Suprapubic skin (tissue), 4 donors: ENCODE measurements at places on chromosomes 2 and 18.

- no peak for DNase-seq
Measured at GRCh38 chr2:173075056-173075780, 428 bp upstream of the MAP3K20 start.

DNA sequence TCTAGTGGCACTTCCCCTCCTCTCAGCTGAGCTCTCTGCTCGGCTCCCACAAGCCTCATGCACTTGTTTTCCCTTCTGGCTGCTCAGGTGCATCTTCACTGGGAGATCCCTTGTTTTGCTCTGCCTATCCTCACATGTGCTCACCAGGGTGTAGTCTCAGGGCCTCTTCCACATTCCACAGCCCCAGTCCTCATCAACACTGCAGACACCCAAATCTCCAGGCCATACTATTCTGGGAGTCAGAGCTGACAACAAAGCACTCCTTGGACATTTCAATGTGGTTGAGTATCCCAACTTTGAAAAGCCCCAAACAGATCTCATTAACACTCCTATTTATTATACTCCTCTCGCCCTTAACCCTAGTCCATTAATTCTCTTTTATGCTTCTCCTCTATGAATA, 71.3 kb downstream of the CCDC93 start:
- DNase-seq, result no peak

GRCh38 chr2:144512470-144512869, 7.4 kb downstream of the ZEB2 start:
- no peak for DNase-seq

DNA sequence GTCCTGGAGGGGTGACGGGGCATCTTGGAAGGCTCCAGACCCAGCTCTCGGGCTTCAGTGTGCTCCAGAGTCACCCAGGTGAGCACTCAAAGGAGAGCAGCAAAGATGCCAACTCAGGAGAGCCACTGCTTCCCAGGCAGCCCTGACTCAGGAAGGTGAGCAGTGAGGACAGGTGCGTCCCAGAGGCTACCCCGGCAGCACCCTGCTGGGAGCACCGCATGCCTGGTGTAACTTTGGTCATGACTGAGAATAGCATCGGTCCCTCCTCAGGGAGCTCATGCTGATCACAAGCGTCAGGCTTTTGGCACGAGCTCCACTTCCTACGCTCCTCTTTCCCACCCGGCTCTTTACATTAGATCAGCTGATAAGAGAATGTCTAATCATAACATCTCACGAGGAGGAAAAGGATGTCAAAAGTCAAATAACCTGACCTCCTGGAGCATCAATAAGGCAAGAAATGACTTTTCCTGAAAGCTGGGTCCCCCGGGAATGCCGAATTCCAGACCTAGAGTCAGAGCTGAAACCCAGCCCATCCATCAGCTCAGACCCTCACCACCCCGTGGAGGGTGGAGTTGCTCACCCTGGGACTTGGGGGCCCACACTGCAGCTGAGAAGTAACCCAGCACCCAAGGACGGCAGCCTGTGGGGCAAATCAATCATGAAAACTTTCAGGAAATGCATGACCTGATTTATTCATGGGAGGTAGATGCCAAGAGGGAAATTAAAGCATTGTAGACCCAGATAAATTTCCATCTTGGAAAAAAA, 248.8 kb downstream of the ACKR3 start:
- no peak for DNase-seq

DNA sequence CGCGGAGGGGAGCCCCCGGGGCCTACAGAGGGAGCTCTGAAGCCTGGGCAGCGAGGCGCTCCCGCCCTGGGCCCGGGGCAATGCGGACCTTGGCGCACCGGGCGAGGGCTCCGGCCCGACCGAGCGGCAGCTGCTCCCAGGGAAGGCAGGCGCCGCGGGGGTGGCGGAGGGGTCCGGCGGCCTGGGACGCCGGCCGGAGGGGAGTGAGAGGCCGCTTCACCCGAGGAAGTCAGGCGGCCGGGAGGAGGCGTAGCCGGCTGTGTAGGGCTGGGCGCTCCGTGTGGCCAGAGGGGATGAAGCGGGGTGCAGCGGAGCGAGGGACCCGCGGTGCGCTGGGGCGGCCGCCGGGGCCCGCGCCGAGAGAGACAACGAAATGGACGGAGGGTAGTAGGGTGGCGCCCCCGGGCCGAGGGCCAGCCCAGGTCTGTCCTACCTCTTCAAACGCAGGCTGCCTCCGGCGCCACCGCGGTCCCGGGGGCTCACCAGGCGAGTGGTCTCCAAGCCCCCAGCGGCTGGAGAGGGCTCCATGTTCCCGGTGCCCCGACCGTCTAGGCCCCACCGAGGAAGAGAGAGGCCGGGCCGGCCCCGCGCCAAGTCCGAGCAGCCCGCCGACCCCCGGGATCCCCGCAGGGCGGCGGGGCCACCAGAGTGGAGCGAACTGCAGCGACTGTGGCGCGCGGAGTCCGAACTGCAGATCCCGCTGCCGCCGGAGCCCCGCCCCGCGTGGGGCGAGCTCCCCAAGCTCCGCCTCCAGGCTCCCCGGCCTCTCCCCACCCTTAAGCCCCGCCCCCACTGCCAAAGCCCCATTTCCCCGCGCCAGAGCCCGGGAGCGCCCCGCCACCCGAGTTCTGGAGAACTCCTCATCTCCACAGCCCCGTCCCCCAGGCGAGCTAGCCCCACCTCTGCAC, at the start of gene SLC30A3:
SLC30A3 (minus strand) TSS at position 669 of the 908 bp plus-strand sequence; CDS start at position 528, 141 bp downstream.
- DNase-seq, result no peak

DNA sequence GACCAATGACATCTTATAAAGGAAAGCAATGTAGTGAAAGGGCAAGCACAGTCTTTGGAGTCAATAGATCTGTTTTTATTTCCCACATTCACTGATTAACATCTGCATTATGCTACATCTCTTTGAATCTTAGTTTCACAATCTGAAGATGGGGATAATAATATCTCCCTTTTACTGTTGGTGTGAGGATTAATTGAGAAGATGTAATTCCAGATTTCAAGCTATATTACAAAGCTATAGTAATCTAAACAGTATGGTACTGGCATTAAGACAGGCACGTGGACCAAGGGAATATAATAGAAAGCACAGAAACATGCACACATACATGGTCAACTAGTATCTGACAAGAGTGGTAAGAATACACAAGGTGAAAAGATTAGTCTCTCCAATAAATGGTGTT, 45.3 kb downstream of the SLC4A5 start:
- no peak for DNase-seq

DNA sequence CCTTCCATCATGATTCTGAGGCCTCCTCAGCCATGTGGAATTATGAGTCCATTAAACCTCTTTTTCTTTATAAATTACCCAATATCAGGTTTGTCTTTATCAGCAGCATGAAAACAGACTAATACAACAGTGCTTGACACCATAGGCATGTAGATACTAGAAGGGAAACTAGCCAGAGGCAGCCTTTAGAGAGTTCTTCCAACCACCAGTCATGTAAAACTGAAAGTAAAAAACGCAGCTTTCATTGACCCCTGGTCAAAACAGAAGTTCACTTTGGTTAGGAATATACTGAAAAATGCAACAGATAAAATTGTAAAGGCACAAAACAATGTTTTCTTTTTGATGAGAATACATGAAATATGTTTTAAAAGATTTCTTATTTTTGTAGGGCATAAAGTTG, 122.8 kb upstream of the L3MBTL4 start:
- DNase-seq, result no peak

DNA sequence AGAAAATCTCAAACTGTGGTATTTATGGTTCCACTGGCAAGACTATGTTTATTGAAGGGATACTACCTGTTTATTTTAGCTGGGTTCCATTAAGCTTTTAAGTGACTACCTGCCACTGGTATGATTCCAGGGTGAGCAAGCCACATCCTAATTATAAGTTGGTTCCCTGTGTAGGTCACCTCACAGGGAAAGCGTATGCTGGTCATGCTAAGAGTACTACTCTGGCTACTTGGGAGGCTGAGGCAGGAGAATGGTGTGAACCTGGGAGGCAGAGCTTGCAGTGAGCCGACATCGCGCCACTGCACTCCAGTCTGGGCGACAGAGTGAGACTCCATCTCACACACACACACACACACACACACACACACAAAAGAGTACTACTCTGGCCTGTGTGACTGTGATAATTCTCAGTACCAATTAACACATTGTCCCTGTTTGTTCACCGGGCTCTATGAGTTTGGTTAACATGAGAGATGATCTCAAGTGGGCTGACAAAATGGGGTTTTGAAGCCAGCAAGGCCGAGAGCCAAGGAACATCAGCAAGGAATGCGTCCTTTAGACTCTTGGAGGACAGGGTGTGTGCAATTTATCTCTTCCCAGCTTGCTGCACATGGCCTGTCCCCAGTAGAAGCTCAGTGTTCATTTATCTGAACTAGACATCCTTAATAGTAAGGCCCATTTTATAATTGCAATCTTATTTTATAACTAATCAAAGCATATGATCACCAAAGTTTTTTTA, 15.2 kb upstream of the ITSN2 start:
- DNase-seq, result no peak

DNA sequence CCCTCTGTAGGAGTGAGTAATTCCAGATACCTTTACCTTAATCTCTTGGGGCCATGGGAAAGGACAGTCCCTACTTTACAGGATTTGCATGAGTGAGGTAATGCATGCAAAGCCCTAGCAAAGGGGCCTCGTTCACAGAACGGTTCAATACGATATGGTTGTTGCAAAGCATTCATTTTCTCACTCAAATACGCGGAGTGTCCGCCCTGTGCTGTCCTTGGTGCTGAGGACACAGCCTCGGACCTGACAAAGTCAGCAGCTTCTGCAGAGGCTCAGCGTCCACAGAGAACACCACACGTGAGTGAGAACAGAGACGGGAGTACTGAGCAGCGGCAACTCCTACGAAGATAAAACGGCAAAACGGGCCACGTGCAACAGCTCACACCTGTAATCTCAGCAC, 125.7 kb downstream of the EIPR1 start:
- no peak for DNase-seq

DNA sequence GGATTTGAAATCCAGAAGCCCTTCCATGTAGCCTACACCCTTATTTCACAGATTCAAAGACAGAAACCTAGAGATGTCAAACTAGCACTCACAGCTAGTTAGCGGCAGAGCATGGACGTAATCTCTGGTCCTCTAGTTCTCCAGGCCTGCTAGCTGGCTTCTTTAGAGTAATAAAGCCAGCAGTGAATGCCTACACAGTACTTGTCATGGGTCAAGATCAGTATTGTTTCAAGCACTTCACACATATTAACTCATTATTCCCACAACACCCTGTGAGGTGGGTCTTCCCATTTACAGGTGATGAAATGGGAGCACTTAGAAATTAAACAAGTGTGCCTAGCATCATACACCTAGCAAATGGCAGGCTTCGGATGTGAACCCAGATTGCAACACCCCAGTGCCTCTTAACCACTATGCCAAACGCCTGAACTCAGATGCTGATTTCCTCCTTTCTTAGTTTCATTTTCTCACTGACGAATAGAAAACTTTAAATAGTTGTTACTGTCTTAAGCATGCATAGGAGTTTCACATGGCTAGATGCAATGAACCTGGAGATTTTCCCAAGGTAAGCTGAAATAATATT, 14.5 kb upstream of the ZBTB14 start:
- no peak for DNase-seq

- no peak for DNase-seq
Measured at GRCh38 chr2:1869987-1870386, 125.7 kb upstream of the PXDN start.

DNA sequence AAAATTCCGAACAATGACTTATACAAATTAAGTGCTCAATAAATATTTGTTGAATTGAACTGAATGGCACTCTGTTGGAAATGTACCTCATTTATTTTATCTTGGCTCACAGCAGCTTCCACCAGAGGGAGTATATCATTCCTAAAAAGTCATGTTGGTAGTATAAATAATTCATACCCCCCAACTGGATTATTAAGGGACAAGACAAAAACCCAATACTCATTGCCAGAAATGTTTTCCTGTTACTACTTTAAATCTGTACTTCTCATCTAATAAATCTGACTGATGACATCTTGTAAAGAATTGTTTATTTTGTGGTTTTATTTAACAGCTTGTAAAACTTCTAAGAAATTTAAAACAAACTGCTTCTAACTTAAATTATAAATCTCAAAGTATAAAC, 163.9 kb downstream of the CDH2 start:
- DNase-seq, result no peak

DNA sequence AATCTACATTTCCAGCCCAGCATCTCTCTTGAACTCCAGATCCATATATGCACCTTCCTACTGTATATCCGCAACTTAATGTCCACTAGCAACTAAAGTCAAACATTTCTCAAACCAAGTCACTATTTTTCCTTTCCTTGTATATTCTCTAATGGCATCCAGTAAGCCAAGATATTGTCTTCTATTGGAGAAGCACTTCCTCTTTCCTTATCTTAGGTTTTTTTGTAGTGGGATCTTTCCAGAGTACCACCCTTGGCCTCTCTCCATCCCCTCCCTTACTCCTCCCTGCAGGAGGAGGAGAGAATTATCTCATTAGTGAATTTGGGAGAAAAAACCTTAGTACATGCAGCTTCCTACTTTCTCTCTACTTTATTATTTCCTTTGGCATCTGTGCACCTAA, 8.7 kb upstream of the DYNC1I2 start:
- DNase-seq, result no peak

GRCh38 chr2:229342376-229342775, 71.3 kb upstream of the PID1 start:
- DNase-seq, result no peak

DNA sequence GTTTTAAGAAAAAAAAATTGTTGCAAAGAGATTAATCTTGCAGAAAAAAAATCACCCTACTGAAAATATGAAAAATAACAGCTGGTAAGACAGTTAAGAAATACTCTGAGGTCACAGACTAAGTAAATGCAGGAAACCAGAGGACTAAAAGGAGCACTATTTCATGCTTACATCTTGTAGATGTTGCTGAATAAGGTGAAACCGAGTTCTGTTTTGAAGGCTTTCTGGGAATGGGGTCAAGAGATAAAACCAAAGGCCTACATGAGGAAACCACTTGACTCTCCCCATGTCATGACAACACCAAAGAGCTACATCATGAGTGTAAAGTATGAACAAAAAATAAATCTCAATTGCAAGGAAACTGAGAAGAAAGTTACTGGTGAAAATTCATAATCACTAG, 197.6 kb downstream of the LRP1B start:
- DNase-seq, result no peak

DNA sequence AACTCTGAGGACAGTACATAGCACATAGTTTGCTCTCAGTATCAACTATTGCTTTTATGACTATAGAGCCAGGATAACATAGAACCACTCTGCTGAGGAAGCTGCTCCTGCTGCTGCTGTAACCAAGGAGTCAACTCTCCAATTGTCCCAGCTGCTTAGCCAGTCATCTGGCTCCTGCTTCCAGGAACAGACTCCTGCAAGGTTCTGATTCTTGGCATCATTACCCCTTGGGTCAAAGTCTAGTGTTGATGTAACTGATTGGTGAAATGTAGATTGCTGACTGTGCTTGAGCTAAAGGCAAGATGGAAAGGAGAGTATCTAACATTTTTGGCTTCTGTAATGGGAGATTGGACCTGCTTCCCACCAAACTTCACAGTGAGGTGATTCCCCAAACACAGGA, 261.9 kb upstream of the FSHR start:
- no peak for DNase-seq

- no peak for DNase-seq
Measured at GRCh38 chr2:241641631-241642030, 4.1 kb downstream of the ATG4B start.
